HAP-1 (cell line): ENCODE measurements at places on chromosomes 7 and 10.
A peak's percentile ranks its signal among the peaks of the same experiment; 100 is the strongest.

DNA sequence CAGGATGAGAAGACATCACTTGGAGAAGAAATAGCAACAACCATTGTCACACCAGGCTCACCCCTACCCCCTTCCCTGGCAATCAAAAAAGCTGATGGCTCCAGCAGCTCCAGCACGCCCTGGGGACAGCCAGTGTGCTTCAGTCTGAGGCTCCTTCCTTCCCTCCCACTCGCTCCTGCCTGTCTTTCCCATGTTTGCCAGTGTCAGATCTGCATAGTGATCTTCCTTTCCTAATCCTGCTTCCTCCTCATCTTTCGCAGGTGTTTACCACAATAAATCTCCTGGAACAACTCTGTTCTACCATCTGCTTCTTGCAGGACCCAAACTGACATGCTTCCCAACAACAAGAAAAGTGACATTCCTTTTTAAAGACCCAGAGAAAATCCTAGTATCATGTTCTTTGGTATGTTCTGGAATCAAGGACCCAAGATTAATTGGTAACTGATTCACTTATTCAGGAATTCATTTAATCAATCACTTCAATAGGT lies 57.1 kb downstream of the STEAP1B start:
- DNase-seq: no peak

DNA sequence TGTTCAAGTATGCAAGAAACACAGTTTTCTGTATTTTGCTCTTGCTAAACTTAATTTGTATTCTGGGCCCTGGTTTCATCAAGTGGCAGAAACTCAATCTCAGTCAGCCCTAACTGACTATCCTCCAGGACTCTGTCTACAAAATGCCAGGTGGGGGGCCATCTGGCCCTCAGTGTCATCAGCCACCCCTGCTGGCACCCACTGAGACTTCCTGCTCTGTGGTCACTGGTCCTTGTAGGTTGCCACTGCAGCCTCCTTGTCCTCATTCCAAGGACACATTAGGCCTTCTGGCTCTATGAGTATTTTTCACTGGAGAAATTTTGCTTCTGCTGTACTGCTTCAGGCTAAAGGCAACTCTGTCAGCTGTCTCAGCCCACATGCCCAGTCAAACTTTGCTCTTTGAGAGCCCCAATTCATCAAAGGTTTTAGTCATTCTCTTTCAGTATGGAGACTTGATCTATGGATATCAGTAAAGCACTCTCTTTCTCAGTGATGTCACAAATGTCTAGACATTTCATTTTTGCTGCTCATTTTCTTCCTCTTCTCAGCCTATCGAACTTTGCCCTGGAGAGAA lies 163.6 kb downstream of the KCND2 start:
- no peak for DNase-seq

DNA sequence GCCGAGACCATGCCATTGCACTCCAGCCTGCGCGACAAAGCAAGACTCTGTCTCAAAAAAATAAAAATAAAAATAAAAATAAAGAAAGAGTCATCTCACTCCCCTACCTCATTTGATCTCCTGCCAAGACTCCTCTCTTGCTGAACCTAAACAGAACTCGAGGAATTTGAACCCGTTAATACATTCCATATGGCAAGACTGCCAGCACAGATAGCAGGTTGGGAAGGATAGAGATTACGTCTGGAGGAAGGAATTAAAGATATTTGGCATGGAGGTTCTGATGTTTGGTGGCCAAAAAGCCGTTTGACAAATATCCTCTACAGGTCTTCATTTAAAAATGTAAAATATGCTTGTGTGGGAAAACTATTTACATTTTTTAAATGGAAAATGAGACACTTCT lies 549.6 kb downstream of the HTR7 start:
- DNase-seq: no peak

DNA sequence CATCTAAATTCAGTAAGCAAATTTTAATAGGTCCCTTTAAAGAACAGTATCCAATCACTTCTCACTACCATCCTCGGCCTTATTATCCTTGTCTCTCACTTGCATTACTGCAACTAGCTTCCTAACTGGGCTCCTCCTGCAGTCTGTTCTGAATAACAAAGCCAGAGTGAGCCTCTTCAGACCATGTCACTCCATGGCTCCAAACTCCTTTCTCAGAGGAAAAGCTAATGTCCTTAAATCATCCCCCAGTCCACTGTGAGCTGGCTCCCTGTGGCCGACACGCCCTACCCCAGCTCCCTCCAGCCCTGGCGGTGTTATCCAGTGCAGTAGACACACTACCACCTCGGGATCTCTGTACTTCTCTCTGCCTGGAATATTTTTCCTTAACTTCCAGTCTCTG lies 80.0 kb downstream of the EPC1 start:
- no peak for DNase-seq

GRCh38 chr7:100372256-100372655 lies 1.0 kb upstream of the PILRA start:
- no peak for DNase-seq

- DNase-seq: no peak
These were observed 2.3 kb upstream of the GIMAP8 start for GRCh38 chr7:150447966-150448788.

GRCh38 chr10:73159038-73159648 lies 8.7 kb downstream of the ECD start:
- peak; percentile 71 for DNase-seq

GRCh38 chr7:2163600-2164555 lies 68.9 kb downstream of the MAD1L1 start:
- DNase-seq: no peak

DNA sequence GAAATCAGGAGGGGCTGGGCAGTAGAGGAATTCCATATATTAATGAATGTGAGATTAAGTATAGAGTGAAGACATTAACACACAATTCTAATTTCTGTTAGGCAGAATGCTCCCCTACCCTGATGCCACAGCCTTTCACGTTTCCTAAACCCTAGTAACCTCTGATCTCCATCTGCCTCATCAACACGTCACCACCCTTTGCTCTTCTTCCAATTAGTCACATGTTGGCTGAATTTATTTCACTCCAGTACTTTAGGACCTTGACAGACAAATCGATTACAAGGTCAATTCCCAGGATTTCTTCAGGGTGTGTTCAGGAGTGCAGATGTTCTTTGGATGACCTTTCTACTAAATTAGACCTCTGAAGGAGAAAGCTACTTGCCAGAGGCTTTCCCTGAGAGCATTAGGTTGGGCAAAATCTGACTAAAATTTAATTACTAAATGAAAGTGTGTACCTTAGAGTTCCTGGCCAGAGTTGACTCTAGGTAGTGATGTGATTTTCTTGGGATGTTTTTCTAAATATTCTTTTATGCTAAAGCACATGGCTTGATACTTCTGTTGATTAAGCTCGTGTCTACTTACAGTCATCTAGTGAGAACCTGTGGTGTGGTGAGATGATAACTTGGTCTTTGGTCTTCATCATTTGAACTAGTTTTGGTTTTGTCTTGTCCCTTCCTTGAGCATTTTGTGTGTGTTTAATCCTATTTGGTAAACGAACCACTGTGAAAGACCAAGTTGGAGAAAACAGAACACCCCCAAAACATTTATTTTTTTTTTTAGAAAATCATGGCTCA lies 12.7 kb downstream of the AGR2 start:
- DNase-seq: no peak

- no peak for DNase-seq
These were observed 59.6 kb downstream of the NEURL1 start for GRCh38 chr10:103552856-103553742.

GRCh38 chr7:23235813-23236221 lies 10.8 kb upstream of the GPNMB start:
- no peak for DNase-seq

DNA sequence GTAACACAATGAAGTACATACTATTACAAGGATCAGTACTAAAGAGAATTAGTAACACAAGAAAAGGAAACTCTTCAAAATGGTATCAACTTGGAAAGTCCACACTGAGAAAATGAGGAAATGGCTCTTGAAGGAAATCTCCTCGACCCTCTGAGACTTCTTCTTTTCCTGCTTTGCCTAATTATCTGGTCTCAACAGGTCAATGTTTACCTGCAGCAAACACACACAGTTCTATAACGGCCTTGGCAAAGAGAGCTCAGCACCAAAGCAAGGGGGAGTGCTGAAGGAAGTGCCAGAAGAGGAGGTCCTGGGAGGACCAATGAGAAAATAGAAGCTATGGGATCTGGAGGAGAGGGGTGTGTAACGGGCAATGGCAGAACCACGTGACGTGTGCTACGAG lies 21.9 kb downstream of the CHCHD3 start:
- DNase-seq: no peak

DNA sequence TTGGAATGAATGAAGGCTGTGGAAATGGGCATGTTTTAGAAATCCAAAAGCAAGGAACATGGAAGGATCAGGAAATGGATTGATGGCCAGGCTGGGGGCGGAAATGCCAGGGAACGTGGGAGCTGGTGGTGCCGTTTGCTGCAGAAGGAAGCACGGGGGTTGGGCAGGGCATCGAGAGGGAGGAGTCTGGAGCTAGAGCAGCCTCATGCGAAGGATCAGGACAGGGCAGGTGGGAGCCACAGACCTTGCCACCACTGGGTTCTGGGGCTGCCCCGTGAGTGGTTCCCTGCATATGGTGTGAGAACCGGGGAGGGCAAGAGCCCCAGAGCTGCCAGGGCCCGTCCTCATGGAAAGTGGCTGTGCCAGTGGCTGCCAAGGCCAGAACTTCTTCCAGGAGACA lies 193.8 kb upstream of the ZNF32 start:
- no peak for DNase-seq

- DNase-seq: no peak
These were observed 184.1 kb downstream of the CREB5 start for GRCh38 chr7:28596245-28596935.

DNA sequence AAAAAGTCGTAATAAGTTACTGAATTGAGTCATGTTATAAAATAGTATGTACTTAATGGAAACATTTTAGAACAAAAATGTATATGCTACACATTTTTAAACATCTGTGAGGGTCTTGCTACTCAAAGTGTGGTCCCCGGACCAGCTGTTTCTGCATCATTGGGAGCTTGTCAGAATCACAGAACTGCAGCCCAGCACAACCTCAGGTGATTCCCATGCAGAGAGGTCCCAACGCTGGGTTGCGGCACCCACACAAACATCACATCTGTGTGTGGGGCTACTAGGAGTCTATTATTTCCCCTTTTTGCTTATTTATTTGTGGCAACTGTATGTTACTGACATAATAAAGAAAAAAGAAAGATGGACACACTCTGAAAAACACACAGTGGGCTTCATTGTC lies 146.6 kb downstream of the BMS1 start:
- DNase-seq: no peak

- DNase-seq: no peak
These were observed 41.0 kb downstream of the WAPL start for GRCh38 chr10:86480571-86480970.

DNA sequence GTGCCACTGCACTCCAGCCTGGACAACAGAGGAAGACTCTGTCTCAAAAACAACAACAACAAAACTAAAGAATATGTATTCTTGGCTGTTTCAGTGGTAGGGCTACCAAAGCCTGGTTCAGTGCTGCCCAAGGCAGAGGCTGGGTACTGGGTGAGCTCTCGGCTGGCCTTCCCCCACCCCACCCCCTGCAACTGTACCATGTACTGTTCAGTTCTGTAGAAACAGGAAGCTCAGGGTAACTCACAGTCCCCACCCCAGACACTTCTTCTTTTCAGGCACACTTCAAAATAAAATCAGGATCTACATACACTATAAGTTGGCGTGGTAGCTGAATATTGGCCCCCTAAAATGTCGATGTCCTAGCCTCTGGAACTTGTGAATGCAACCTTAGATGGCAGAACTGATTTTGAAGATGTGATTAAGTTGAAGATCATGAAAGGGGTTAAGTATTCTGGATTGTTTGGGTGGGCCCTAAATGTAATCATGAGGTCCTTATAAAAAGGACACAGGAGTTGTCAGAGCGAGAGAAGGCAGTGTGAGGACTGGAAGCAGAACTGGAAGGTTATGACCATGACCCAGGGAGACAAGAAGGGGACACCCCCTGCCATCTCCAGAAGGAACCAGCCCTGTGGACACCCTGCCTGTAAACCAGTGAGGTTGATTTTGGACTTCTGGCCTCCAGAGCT lies 31.2 kb downstream of the TBXAS1 start:
- DNase-seq: no peak

DNA sequence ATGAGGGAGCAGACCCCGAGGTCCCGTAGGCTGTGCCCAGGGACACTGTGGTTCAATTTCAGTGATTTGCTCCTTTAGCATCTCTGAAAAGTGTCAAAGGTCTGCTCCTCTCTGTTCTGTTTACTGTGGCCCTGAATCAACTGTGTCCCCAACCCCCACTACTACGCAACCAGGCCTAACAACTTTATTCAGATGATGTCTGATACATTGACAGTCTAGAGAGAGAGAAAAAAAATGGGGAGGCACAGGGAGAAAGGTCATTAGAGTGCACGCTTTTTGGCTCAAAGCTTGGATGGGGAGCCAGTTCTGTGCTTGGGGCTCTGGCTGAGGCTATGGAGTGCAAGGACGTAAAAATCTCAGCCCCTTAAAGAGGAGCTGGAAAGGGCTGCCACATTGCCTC lies 77.9 kb downstream of the FAM107B start:
- no peak for DNase-seq

- no peak for DNase-seq
These were observed 687.7 kb upstream of the NRP1 start for GRCh38 chr10:34022195-34022594.

DNA sequence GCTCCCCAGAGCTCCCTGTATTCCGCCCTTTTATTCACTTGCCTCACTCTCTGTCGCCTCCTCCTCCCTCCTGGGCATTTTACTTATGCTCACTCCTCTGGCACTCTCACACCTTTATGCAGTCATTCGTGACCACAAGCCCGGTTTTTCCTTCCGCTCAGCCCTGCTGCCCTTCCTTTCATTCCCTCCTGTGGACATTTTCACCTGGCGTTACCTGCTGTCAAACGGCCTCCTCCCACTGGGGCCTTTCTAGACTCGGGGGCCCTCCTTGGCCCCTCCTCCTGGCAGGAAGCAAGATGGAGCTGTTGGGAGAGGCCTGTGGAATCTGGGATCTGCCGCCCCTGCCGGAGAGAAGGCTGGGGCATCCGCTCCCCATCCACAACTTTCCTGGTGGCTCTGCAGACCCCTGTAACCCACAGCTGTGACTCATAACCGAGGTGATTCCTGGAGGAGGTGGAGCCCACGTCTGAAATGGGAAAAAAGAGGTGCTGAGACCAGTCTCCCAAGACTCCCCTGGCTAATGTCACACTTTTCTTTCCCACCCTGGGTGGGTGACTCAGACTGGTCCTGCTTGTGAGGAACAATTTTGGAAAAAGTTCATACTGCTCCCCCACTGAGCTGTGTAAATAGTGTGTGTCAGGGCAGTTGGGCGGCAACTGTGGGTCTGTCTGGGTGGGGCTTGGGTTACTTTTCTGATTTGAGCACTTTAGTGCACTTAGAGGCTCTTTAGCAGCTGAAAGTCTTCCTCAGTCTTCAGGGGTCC lies 1.2 kb downstream of the VCL start:
- DNase-seq: peak; percentile 80

GRCh38 chr7:55063061-55063460 lies 44.2 kb downstream of the EGFR start:
- DNase-seq: no peak

DNA sequence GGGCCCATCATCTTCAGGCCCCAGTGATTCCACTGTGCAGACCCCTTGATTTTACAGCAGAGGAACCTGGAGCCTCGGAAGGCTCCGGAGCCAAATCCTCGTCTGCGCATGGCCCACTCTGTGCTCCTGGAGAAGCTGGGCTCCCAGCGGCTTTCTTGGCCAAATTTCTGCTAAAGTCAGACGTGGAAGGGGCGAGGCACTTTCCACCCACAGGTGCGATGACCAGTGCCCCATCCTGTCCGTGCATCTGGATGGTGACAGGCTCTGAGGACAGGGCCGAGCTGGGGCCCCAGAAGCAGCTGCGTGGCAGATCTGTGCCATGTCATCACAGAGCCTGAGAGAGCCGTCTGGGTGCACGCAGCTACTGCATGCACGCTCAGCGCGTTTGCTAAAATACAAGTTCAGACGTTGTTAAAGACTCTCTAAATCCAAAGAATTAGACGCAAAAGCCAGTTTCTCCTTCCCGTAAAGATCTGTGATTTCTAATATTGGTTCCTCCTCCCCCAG lies 57.2 kb downstream of the JAKMIP3 start:
- no peak for DNase-seq
